ENCODE measurements at places on chromosomes 11 and 22. TPM values are rescaled to one million over a fixed set of nuclear protein-coding genes. Genes with fewer than 3 reads are reported as not detected.

DNA sequence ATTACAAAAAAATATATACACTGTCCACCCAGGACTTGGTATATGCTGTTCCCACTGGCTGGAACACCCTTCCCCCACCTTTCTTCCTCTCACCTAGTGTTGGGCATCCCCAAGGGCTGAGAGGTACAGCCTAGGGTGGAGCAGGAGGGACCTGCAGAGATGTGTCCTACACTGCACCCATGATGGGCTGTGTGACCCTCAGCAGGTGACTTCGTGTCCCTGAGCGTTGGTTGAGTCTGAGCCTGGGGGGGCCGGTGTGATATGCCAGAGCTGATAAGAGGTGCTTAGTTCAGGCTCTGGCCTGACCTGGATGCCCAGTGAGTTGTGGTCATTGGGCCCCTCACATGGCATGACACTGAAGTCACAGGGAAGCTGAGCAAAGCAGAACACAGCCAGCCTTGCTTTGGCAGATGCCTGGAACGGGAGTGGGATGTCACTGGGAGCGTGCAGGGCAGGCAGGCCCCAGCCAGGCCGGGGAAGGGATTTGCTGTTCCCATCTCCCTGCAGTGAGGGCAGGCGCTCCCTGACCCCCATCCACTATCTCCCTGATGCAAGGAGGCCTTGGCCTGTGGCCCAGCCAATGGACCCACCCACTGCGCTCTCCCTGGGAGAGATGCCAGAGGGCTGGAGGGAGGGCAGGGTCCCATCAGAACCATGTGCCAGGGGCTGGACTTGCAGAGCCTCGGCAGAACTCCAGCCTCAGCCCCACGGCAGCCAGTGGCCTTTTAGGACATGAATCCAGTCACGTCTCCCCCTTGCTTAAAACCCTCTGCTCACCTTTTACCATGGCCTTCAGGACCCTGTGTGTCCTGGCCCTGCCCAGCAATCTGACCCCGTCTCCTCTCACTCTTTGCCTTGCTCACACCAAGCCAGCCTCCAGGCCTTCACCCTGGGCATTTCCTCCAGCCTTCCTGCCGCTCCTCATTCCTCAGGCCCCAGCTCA, 138.9 kb downstream of the MN1 start:
- H3K36me3 ChIP-seq = peaks cover 5% of the 10 kb centered on the region
- H3K4me3 ChIP-seq = no peak overlapping the region
- H3K4me1 ChIP-seq = peaks cover 41% of the 10 kb centered on the region
- no peak for DNase-seq

- peaks cover 49% of the 10 kb centered on the region for H3K4me1 ChIP-seq
- peaks cover 19% of the 10 kb centered on the region for H3K36me3 ChIP-seq
- DNase-seq = peak; percentile 27
These were observed 1.1 kb upstream of the PITPNB start for GRCh38 chr22:27919942-27920755.

DNA sequence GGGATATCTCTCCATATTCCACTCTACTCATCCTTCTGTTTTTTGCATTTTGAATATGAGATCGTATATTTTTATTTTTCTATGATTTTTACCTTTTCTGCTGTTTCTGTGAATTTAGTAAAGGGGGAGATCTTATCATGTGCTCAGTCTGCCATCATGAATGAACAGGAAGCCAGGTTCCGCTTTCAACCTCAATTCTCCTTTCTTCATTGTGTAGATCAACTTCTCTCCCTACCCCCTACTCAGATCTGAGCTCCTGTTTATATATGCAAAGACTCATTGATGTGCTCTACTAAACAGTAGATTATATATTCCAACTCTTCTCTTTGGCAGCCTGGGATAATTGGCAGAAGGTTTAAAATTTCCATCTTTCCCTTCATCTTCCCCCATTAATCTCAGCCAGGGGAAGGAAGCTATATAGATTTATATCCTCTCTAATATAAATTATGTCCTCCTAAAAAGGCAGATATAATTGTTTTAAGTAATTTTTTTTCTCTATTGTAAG, 336.7 kb upstream of the PLET1 start:
- no peaks in the 10 kb centered on the region for H3K36me3 ChIP-seq
- no peak overlapping the region for H3K27ac ChIP-seq
- no peaks in the 10 kb centered on the region for H3K4me1 ChIP-seq
- no peaks in the 10 kb centered on the region for H3K27me3 ChIP-seq
- no peak for DNase-seq

DNA sequence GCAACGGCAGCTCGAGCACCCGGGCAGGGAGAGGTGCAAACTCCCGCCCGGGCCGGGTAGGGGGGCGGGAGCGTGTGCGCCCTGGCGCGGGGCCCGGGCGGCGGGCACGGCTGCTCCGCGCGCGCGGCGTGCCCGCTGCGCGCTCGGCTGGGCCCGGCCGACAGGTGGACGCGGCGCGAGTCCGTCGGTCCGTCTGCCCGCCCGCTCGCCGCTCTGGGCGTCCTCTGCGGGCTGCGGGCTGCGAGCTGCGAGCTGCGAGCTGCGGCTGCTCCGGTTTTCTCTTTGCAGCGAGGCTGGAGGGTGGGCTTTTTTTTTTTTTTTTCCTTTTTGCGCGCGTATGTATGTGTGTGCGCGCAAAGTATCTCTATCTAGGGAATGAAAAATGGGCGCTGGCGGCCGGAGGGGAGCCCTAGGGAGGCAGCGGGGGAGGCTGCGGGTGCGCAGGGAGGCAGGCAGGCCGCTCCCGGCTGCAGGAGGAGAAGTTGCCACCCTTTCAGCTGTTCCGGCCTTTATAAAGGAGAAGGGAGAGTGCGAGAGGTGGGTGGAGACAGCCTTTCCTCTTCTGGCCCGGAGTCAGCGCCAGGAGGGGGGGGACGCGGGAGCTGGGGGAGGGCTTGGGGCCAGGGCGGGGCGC, at the start of gene PDGFB:
Gene PDGFB, minus strand, starts transcription at position 487 of the 634 bp plus-strand sequence. CDS start 1,019 bp downstream, outside the sequence.
- H3K4me3 ChIP-seq = peak within 1 kb of the TSS; percentile 76
- H3K27ac ChIP-seq = no peak within 1 kb of the TSS
- no peak for DNase-seq
- H3K4me1 ChIP-seq = peaks cover 22% of the 10 kb centered on the region
- H3K27me3 ChIP-seq = peaks cover 72% of the 10 kb centered on the region

The KCNC1 gene
- 10.2 TPM for total RNA-seq

The FZD4 gene
- total RNA-seq = 4.1 TPM
